Stimulated activated CD8-positive, alpha-beta memory T cell treated with anti-CD3 and anti-CD28 coated beads, Interleukin-4, amount 100 ng/mL, for 1 hour (primary cell): ENCODE measurements at places on chromosomes 1 and 21.
A peak's percentile ranks its signal among the peaks of the same experiment; 100 is the strongest.

GRCh38 chr21:33383056-33383888, 19.9 kb upstream of the IFNGR2 start:
- no peak for DNase-seq

GRCh38 chr1:46370214-46370633, 23.9 kb upstream of the FAAH start:
- no peak for DNase-seq

DNA sequence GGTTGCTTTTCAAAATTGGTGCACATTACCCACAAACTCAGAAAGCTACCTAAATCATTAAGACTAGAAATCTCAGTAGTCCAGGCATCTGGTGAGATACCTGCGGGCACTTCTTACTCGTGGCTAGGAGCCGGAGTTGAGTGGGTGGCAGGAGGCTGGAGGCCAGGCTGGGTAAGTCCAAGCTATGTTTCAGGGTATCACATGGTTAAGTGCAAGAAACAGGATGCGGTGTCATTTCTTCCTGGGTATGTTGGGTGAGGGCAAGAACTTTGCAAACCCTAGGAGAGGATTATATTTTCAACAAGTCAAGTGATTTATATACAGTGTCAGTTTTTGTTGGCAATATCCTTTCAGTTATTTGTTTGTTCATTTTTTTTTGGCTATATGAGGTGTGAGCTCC, 41.0 kb downstream of the VANGL1 start:
- DNase-seq = no peak

DNA sequence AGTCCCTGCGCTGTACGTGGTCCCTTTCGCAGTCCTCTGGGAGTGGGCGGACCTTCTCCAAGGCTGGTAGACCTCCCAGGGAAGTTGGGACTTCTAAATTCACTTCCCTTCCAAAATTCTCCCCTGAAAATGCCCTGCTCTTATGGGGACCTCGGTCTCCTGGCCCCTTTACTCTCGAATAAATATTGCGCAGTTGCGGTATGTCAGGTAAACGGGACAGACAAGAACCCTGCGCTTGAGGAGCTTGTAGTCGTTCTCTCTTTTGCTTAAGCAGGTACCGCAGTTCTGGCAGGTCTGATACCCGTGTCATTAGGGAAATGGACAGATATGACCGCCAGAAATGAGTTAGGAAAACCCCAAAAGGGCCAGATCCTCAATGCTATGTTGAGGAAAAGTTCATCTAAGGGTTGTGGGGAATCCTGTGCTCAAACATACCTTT, 561 bp downstream of the KIF2C start:
- no peak for DNase-seq

- DNase-seq = no peak
Observed at GRCh38 chr1:232571523-232571922, 58.4 kb downstream of the SIPA1L2 start.

DNA sequence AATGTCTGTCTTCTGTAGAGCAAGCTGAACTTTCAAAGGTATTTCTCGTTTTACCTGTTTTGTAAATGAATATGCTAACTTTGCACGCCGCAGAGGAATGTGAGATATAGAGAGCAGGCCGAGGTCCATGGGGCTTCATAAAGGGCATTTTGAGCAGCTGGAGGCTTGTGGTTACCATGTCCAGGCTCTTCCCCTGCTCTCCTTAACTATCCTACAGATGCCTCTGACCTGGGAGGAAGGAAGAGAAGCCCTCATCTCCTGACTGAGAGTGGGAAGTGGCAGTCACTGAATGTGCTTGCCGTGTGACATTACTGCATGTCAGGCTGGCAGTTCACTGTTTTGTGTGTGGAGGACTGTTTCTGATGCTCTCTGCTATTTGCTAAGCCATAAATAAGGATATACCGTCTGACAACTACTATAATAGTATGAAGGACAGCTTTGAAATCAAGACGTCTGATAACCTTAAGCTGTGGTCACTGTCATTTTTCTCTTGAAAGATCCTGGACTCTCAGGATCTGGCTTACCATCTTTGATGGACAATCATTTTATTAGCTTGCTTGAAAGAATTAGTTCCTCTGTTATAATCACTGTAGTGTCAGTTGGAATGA, 92.2 kb downstream of the DYRK1A start:
- no peak for DNase-seq

DNA sequence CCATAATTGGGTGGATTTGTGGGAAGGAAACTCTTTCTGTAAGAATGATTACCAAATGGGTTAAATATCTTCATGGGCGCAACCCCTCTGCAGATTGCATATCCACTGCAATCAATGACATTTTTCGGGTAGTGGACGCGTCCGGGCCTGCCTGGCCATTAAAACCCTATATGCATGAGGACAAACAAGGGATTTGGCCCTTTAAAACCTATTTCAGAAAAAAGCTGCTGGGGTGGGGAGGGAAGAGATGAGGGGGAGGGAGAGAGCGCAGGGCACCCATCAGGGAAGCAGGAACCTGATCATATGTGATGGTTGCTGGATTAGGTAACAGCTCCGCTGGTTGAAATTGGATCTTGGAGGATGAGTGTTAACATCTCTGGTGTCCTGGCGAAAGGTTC, 228.8 kb downstream of the PBX1 start:
- no peak for DNase-seq

DNA sequence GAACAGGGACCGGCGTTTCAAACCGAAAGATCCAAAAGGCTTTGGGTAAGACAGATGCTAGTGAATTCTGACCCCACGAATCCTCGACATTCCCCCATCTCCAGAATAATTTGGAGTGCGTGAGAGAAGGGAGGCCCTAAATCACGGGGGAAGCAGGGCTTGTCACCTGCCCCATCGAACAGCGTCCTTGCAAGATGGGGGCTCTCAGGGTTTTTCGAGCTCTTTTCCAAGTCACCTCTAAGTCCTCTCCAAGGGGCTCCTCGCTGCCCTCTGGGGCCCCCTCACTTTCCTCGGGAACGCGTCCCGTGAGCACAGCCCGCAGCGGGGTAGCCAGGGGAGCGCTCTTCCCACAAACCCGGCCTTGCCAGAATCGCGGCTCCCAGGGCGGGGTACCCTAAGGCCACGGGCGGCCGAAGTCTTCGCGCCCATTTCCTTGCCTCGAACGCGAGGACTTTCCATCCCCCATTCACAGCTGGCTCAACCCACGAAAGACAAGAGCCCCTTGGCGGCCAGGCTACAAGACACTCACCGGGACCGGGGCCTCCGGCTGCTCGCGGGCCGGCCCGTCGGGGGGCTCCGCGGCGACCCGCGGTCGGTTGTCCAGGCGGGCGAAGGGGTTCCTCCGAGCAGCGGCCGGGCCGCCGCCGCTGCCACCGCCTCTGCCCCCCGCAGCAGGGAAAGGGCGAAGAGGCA, 546 bp downstream of the DONSON start:
- peak; percentile 2 for DNase-seq

DNA sequence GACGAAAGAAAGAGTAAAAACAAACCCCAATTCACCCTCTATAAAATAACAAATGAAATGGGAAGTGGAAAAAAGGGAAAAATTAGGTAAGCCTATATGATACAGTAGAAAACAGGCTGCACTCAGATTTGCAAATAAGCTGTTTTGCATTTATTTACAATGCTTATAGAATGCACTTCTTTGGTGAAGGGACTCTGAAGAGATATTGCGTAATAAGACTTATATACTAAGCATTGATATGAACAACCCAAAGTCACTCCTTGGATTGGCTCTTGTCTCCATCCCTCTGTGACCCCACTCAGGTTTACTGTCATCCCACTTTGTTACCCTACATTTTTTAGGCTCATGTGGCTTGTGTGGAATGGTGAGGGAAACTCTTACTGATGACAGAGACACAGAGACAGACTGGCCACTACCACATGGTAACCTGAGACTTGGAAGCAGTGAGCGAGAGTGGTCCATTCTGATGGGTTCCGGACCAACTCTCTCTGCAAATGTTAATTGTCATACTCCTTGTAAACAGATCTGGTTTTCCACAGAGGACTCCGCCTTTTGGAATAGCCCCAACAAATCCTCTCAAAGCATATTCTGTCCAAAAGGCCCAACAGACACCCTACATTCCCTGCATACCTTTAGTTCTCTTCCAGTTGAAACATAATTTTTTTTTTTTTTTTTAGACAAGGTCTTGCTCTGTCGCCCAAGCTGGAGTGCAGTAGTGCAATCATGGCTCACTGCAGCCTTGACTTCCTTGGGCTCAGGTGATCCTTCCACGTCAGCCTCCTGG, 11.0 kb downstream of the GSTM5 start:
- no peak for DNase-seq

DNA sequence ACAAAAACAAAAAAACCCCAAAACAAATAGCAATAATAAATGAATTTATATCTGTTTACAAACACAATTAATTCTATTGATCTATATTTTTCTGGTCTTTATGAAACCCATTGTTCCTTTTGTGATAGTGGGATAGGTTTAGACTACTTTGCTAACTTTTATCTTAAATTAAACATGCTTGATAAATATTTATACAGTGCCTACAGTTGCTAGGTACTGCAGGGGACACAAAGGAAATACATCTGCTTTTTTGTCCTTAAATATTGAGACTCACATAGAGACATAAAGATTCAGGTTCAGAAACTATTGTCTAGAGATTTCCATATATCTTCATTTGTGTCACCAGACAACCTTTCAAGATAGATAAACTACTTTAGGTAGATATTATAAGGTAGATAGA, 8.5 kb upstream of the DNAH14 start:
- no peak for DNase-seq

DNA sequence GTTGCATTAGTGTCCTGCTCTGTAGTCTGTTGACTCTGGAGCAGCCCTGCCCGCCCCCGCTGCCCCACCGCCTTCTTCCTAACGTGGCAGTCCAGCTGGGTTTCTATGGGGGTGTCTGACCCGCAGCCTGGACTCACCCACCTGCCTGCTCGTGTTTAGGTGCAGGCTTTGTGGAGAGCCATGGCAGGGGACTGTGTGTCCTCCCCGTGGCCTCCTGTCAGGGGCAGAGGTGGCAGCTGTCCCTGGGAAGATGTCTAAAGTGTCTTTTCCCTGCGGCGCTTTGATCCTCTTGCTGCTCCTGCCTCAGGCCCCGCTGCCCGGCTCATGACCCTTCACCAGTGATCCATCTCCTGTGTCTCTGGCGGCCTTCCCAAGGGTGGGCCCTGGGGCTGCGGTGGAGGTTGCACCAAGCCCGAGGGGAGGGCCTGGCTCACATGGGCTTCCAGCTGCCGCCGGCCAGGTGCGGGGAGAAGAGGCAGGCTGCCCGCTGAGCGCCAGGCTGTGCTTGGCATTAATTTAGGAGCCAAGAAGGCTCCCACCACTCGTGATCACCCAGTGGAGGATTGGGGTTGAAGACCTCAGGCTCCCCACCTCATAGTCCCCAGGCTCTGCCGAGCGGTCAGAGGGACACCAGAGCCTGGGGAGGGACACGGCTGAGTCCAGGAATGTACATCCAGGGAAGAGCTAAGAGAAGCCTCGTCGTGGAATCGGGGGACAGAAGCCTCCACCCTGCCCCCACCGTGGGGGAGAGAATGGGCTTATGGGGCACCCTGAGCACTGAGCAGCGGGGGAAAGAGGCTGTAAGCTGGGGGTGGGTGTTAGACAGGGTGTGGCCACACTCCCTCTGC, 44.1 kb downstream of the COL18A1 start:
- DNase-seq = no peak

DNA sequence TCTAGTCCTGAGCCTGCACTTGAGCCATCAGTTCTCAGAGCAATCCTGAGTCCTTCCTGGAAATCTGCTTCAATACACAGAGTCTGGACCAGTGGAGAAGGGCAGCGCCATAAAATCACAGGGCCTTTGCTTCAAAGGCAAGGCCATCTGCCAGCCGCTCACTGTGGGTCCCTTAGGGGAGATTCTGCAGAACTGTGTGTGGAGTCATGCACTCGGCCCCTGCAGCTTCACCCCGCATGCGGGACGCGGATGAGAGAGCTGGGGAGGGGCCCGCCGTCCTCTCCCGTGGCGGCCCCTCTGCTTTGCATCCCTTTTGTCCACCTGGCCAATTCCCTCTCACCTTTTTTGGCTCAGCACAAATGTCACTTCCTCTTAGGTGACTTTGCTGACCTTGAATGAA, 311.2 kb upstream of the VAMP3 start:
- no peak for DNase-seq

DNA sequence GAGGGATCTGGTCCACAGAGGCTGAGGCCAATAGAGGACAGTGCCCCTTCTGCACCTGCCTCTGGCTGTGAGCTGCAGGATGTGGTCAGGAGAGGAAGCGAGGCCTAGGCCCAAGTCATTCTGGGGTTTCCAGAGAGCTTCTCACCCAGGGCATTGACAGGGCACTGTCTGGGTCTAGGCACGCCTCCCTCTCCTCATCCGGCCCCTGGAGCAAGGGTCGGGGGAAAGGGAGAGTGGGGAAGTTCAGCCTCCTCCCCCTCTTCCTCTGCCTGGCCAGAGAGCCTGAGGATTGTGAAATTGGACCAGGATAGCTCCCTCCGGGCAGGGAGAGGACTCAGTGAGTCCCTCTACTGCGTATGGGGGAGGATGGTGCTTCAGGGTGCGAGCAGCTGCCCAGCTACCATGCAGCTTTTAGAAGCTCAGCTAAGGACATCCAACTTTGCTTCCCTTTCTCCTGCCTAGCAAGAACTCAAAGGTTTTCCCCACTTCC, 6.3 kb upstream of the INAVA start:
- DNase-seq = peak; percentile 42

GRCh38 chr1:105072446-105072845, 1322.7 kb downstream of the AMY1C start:
- DNase-seq = no peak

DNA sequence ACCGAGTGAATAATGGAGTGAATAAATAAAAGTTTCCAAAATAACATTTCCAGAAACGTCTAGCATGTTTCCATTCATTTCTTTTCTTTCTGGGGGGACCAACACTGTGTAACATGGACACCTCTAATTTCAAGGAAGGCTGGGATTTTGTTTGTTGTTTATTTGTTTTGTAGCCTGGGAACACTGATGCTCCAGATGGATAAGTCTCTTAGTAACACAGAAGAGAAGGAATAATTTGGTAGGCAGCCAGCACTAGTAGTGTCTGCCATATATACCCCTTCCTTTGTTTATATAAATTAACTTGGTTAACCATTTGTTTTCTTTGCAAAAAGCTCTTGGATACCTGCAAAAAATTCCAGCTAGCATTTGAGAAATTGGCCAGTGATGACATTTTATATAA, 411.4 kb upstream of the DEPDC1 start:
- DNase-seq = no peak

- DNase-seq = no peak
Observed at GRCh38 chr1:173424143-173424542, 53.0 kb upstream of the PRDX6 start.

DNA sequence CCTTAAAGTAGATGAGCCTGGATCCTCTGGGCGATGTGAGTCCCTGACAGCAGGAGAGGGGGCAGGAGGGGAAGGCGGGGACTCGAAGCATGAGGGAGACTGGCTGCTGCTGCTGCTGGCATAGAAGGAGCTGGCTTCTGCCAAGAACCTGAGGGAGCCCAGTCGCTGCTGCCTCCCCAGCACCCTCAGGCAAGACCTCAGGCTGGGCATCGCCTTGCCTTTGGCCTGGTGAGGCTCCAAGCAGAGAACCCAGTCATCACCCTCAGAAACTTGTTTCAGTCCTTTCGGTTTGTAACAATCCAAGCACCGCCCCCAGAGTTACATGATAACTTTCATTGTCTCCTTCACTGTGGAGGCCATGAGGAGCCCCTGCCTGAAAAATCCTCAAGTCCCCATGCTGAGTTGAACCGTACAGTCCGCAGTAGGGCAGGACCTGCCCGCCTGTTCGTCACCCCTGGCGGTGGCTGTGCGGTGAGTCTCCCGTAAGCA, 38.8 kb downstream of the POFUT2 start:
- no peak for DNase-seq

GRCh38 chr21:16873176-16873575, 639.7 kb upstream of the CXADR start:
- no peak for DNase-seq
